ENCODE measurements at places on chromosomes 16 and 17. TPM values are rescaled to one million over a fixed set of nuclear protein-coding genes. Genes with fewer than 3 reads are reported as not detected.

GRCh38 chr17:41740506-41740905, 6.1 kb upstream of the HAP1 start:
- no peaks in the 10 kb centered on the region for H3K36me3 ChIP-seq
- no peak overlapping the region for H3K27ac ChIP-seq
- no peak overlapping the region for H3K4me3 ChIP-seq
- no peak for DNase-seq
- peaks cover 5% of the 10 kb centered on the region for H3K27me3 ChIP-seq
- H3K4me1 ChIP-seq, result no peaks in the 10 kb centered on the region

Gene DNAH3
- polyA plus RNA-seq, result 0.02 TPM

Gene HID1
- polyA plus RNA-seq, result 0.94 TPM

Gene NEURL4
- 1.4 TPM for polyA plus RNA-seq

Gene KRTAP2-3
- not detected for polyA plus RNA-seq

Gene TP53TG3B
- polyA plus RNA-seq, result not detected

Gene CD300H
- not detected for polyA plus RNA-seq

- H3K27ac ChIP-seq, result no peak overlapping the region
- no peak for DNase-seq
- no peaks in the 10 kb centered on the region for H3K4me1 ChIP-seq
- H3K27me3 ChIP-seq, result no peaks in the 10 kb centered on the region
- no peak overlapping the region for H3K4me3 ChIP-seq
Measured at GRCh38 chr17:64309021-64309420, 46.0 kb upstream of the TEX2 start.

Gene SNX20
- 74.9 TPM for polyA plus RNA-seq

DNA sequence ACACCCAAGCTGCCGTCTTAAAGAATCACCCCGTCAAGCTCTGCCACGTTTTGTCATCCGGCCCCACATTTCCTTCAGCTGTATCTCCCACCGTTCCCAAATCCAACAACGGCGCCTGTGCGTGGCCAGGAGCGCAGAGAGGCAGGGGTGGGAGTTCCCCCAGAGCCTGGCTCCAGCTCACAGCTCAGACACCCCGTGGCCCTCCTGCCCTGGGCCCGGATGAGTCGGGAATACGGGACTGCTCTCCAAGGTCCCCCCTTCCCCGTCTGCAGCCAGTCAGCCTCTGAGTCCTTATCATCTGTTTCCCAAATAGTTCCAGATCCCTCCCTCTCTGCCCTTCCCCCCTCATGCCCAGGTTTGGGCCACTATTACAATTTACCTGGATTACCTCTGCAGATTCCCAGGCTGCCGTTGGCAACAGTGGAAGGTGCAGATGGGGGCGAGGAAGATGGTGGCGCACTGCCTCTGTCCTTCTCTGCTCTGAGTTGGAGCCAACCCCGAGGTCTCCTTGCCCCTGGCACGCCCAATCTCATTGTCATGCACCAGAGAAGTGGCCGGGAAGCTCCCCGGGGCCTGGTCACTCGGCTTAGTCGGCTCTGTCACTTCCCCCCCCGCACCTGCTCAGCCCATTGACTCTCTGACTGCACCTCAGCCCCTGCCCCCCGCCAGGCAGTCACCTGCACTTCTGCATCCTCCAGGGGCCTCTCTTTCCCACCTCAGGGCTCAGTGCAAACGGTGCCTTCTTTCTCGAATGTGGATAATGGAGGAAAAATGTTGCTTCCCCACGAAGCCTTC, 18.3 kb upstream of the RPTOR start:
- H3K27me3 ChIP-seq, result no peaks in the 10 kb centered on the region
- H3K4me3 ChIP-seq, result no peak overlapping the region
- no peak for DNase-seq
- H3K27ac ChIP-seq, result no peak overlapping the region

GRCh38 chr17:81444610-81445339, 49.5 kb downstream of the BAHCC1 start:
- H3K36me3 ChIP-seq, result no peaks in the 10 kb centered on the region
- H3K27ac ChIP-seq, result no peak overlapping the region
- H3K4me1 ChIP-seq, result no peaks in the 10 kb centered on the region
- no peak for DNase-seq

Gene SLC5A11
- polyA plus RNA-seq, result not detected
